GM12878 (cell line): ENCODE measurements at places on chromosomes 12 and 14.
A peak's percentile ranks its signal among the peaks of the same experiment; 100 is the strongest.

- H3K36me3 ChIP-seq = no peaks in the 10 kb centered on the region
- H3K27me3 ChIP-seq = no peaks in the 10 kb centered on the region
- no peaks in the 10 kb centered on the region for H3K4me1 ChIP-seq
- no peak overlapping the region for H3K27ac ChIP-seq
These were observed 70.7 kb upstream of the DDX11 start for GRCh38 chr12:31002999-31003398.

GRCh38 chr12:614411-614970, 48.8 kb downstream of the NINJ2 start:
- no peak overlapping the region for H3K4me3 ChIP-seq
- H3K27me3 ChIP-seq = no peaks in the 10 kb centered on the region
- H3K27ac ChIP-seq = no peak overlapping the region

DNA sequence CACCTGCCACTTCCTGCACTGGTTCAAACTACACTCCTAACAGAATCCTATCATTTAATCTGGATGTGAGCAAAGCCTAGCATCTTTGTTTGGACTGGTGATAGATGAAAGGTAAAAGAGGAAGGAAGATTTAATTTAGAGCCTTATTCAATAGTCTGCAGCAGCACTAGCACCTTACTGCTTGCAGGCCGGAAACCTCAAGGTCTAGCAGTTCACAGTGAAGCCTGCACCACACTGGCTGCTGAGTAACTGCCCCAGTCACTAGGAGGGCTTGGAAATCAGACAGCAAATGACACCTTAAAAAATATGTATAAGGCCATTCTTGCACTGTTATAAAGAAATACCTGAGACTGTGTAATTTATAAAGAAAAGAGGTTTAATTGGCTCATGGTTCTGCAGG, 358.0 kb downstream of the DAD1 start:
- H3K27me3 ChIP-seq = no peaks in the 10 kb centered on the region
- H3K27ac ChIP-seq = no peak overlapping the region
- no peaks in the 10 kb centered on the region for H3K36me3 ChIP-seq
- DNase-seq = no peak
- H3K4me1 ChIP-seq = no peaks in the 10 kb centered on the region

GRCh38 chr14:102249041-102249440, 55.9 kb downstream of the MOK start:
- no peaks in the 10 kb centered on the region for H3K4me1 ChIP-seq
- no peak for DNase-seq
- no peak overlapping the region for H3K4me3 ChIP-seq
- no peaks in the 10 kb centered on the region for H3K36me3 ChIP-seq
- no peaks in the 10 kb centered on the region for H3K27me3 ChIP-seq

DNA sequence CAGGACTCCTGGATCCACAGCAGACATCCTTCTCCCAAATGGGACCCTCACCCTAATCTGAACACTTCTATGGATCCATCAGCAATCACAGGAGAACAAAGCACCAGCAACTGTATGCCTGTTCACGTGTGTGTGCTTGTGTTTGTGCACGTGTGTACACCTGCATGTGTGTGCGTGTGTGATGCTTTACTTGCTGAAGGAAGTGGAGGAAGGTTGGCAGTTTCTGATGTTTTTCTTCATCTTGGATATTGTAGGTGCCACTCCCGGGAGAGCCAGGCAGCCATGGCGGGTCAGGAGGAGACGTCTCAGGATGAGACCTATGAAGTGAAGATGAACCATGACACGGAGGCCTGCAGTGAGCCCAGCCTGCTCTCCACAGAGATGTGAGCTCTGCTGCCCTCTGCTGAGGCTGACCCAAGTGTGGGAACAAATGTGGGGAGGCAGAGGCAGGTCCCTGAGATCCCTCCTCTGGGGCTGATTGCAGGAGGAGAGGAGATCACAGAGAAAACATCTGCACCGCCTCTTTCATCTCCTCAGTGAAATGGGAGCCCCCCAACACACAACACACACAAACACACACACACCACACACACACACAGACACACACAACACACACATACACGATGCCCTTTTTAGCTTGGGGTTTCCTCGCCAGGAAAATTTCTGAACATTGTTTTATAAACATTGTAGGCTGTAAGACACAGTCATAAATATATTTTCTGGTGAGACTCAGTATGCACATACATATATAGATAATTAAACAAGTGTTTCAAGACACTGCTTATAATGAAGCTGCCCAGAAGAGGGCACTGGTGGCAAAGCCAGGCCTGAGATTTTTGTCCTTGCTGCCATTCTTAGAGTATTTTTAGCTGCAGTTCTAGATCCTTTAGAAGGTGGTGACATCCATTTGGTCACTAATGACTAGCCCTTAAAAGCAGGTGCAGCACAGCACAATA, 112.2 kb upstream of the FKBP4 start:
- no peak overlapping the region for H3K27ac ChIP-seq
- peaks cover 2% of the 10 kb centered on the region; the same call in 1 of the 2 replicates for H3K27me3 ChIP-seq
- H3K36me3 ChIP-seq = no peaks in the 10 kb centered on the region
- no peak overlapping the region for H3K4me3 ChIP-seq
- no peak for DNase-seq
- H3K4me1 ChIP-seq = no peaks in the 10 kb centered on the region

- H3K36me3 ChIP-seq = no peaks in the 10 kb centered on the region
- H3K27ac ChIP-seq = no peak overlapping the region
- peaks cover 2% of the 10 kb centered on the region; the same call in 1 of the 2 replicates for H3K27me3 ChIP-seq
- no peak for DNase-seq
- H3K4me1 ChIP-seq = no peaks in the 10 kb centered on the region
These were observed 80.3 kb downstream of the PRMT8 start for GRCh38 chr12:3571323-3571722.

DNA sequence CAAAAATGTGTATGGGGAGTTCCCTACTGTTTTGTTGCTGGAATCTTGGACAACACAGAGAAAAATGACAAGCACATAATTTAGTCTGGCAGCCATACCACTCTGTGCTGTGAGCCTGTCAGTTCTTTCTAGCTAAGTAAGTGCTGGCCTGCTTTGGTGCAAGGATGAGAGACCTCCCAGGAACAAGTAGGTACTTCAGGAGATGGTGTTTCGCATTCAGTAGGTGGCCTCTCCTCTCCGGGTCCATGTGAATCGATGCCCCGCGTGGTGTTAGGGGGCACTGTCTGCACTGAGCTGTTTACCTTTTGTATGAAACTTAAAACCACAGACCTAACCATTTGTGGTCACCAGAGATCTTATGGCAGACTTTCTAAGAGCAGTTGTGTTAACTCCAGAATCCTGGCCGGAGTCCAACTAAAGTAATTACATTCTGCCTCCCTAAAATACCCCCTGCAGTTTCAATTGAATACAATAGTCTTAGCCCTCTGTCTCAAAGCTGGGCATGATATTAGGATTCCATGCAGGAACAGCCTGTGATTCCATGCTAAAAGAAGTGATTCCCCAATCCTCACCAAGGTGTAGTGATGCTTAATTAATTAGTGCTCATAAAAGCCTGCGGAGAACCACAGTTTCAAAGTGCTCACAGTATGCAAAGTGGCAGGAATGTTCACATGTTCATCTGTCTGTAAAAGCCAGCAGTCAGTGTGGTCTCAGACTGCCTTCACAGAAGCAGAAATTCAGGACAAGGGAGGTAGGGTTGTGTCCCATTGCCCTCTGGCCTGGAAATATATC, 64.2 kb downstream of the LLPH start:
- H3K27ac ChIP-seq = peak overlapping the region; percentile 28
- H3K4me3 ChIP-seq = no peak overlapping the region
- peak; percentile 75 for DNase-seq
- H3K4me1 ChIP-seq = peaks cover 24% of the 10 kb centered on the region
- H3K27me3 ChIP-seq = no peaks in the 10 kb centered on the region

- H3K27me3 ChIP-seq = no peaks in the 10 kb centered on the region
- no peak overlapping the region for H3K27ac ChIP-seq
- DNase-seq = no peak
- no peak overlapping the region for H3K4me3 ChIP-seq
- no peaks in the 10 kb centered on the region; the same call in 1 of the 2 replicates for H3K36me3 ChIP-seq
- H3K4me1 ChIP-seq = no peaks in the 10 kb centered on the region
These were observed 3.5 kb downstream of the TGM1 start for GRCh38 chr14:24259282-24260025.

DNA sequence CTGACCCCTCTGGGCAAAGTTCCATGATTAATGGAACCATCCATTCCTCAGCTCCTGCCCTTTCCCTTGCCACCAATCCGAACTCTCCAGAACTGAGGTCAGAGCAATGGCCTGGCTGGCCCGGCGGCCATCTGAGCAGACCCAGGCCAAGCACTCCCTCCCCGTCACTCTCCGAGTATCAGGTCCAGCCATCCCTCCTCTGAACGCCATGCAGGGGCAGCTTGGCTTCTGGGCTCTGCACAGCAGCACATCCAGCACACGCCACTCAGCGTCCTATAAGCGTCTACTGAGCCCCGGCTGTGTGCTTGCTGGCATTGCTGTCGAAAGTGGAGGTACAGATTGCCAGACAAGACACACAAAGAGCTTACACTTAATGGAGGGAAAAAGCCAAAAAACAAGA, 34.3 kb upstream of the VWF start:
- no peaks in the 10 kb centered on the region for H3K36me3 ChIP-seq
- no peaks in the 10 kb centered on the region for H3K27me3 ChIP-seq
- H3K4me3 ChIP-seq = no peak overlapping the region
- H3K4me1 ChIP-seq = no peaks in the 10 kb centered on the region

GRCh38 chr12:112183141-112184021, 58.0 kb downstream of the TRAFD1 start:
- H3K36me3 ChIP-seq = peaks cover 24% of the 10 kb centered on the region; the same call in 1 of the 2 replicates
- peak; percentile 68 for DNase-seq
- H3K27me3 ChIP-seq = no peaks in the 10 kb centered on the region
- H3K4me1 ChIP-seq = peaks cover 17% of the 10 kb centered on the region
- H3K27ac ChIP-seq = peak overlapping the region; percentile 73
- 0 out of 2 replicates have a peak overlapping the region, but pooled peaks have one; percentile 1 for H3K4me3 ChIP-seq

DNA sequence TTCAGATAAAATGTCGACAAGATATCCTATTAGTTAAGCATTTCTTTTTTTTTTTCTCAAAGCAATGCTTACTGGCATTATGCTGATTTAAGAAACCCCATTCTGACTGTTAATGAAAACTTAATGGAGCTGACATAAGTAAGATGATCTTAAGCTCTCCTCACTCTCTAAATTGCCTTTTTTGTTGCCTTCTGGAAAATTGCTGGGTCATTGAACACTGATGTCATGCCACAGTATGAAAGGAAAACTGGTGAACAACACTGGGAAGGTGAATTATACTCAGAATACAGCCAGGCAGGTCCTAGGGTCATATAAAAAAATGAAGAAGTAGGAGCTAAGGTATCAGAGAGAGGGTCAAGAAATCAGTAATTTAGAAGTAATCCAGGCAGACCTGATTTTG, 179.9 kb downstream of the BTG1 start:
- H3K4me1 ChIP-seq = no peaks in the 10 kb centered on the region
- no peaks in the 10 kb centered on the region for H3K27me3 ChIP-seq
- no peak for DNase-seq
- H3K4me3 ChIP-seq = no peak overlapping the region
